ENCODE measurements at places on chromosomes 6 and 20.

DNA sequence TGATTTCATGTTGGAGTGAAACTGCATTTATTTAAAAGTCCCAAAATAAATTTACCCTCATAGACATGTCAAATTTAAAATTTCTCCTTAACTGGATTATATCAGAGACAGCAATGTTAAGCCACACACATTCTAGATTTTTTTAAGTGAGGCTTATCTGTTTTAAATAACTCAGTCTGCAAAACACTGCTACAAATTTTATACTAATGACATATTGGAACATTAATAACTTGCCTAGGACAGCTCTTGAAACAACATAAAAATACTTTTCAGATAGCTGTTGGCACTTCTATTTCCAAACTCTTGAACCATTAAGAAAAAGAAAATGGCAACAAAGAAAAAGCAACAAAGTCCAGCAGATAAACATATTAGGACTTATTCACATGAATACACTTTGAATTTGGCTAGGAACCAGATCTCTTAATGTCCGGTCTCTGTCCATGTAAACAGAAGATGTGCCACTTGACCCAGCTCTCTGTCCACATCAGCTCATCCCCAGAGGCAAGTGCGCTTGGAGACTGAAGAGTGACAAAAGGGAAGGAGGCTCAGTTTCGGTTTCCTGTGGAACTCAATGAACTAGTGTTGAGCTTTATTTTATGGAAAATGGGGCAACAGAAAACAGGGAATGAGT lies 219.3 kb upstream of the THBS2 start:
- no peak for DNase-seq

DNA sequence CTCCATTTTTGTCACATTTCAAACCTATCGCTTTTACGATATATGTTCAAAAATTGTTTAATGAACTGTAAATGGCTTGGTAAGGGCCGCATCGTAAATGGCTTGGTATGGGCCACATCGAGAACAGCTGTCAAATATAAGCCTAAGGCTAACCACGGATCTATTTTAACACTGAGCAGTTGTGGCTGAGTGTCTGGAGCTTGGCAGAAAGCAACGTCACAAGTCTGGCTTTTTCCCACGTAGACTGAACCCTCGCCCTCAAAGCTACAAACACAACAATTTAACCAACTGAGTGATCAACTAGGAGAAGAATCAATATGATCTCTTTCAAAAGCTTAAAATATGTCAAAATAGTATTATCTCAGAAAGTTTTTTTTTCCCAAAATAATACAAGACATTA lies 71.4 kb upstream of the PRSS16 start:
- DNase-seq, result no peak

- no peak for DNase-seq
These were observed 99.5 kb downstream of the CDC5L start for GRCh38 chr6:44487002-44487401.

- no peak for DNase-seq
These were observed 154.1 kb upstream of the MMS22L start for GRCh38 chr6:97437087-97437486.

GRCh38 chr6:19880066-19880465 lies 42.9 kb downstream of the ID4 start:
- DNase-seq, result no peak

GRCh38 chr6:52994839-52995088 lies 320 bp downstream of the GSTA4 start:
- DNase-seq, result no peak

DNA sequence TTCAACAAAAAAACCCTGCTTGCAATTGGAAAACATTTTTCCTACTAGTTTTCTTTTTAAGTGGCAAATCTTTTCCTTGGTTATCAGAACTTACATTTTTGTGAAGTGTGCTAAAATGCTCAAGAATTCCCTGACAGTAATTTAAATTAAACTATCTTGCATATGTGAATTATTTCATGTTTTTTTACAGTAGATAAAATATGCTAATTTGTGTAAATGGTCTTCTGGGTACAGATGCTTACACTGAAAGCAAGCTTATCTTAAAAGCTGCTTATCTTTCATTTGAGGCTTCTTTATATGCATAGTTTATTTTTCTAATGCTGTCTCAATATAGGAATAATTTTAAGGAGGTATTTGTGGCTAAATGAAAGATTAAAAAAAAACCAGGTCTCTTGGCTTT lies 403.0 kb upstream of the FLRT3 start:
- no peak for DNase-seq

DNA sequence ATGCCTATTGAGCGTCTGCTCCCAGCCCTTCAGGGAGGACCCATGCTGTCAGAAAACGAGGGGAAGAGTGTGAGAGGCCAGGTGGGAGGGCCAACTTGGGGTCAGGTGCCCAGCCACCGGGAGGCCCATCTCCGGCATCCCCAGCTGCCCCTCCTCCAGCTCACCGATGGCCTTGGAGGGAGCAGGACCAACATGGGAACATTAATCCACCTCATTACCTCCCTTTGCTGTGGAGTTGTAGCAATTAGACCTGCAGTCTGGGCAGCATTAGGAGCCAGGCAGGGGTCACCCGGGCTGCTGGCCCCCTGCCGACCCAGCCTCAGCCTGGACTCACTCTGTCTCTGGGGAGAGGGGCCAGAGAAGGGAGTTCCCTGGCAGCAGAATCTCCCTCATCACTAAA lies 25.1 kb downstream of the DLGAP4 start:
- no peak for DNase-seq

- no peak for DNase-seq
These were observed 111.9 kb downstream of the HIVEP2 start for GRCh38 chr6:142833054-142833453.
